Effector memory CD4-positive, alpha-beta T cell (primary cell): ENCODE measurements at places on chromosomes 4 and X.

GRCh38 chr4:111977419-111977965 lies 167.8 kb upstream of the FAM241A start:
- no peak for DNase-seq

DNA sequence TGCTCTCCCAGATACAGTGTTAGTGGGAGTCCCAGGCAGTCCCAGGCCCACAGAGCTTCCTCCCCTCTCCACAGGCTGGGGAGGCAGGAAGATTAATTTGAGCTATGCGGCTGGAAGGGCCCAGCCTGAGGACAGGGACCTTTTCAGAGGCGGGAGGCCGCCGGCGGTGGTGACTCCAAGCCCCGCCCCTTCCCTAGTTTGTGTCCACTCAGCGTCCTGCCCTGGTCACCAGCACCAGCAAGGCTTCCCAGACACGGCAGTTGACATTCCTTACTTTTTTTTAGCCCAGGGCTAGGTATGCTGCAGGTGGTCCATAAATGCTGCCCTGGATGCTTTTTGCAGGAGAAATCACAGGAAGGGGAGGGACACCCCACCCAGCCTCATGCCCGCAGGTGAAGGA lies 67.7 kb upstream of the LRPAP1 start:
- DNase-seq: no peak

- DNase-seq: no peak
Observed at GRCh38 chr4:75056277-75056676, 123.4 kb downstream of the PARM1 start.

- DNase-seq: no peak
Observed at GRCh38 chr4:118035309-118035708, 1.0 kb downstream of the NDST3 start.

DNA sequence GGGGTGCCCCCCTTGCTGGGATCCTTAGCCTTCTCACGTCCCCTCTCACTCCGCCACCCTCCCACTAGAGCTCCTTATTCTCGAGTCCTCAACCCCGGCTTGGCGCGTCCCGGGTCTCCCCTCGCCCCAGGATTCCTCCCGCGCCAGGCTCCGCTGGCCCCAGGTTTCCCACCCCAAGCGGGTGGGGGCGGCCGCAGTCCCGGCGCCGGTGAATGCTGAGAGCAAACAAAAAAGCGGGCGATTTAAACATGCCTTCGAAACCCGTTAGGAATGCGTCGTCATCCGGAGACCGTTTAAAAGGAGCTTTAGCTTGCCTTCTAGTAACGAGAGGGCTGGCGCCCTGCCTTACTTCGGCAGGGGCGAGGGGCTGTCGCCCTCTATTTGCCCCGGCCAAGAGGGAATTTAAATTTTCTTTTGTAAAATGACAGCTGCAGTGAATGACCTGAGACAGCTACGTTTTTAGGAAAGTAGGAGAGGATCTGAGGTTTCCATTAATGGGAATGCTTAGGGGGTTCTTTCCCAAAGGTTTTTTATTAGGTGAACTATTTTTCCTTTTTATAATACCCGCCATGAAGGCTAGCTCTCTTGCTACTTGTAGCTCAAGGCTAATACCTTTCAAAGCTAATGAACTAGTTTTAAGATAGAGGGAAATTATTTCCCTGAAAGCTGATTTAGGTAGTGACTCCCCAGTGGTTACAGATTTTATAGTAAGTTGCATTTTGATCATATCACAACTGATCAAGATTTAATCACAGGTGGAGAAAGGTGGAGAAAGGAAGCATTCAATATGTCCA lies 3.1 kb downstream of the JADE1 start:
- no peak for DNase-seq

DNA sequence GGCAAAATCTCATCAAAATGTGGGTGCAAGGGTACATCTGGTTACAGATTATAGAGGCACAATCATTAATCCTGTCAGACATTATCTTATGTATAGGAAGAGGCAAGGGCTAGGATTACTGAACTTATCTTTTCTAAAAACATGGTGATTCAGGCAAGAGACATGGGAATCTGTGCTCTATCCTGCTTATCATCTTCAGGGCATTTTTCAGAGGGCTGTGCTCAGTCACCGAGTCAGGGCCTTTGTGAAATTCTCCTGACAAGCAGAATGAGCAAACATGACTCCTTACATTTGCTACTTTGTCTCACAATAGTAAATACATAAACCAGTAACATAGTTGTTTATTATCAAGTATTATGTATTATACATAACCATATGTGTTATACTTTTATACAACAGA lies 84.2 kb upstream of the KCTD8 start:
- DNase-seq: no peak

DNA sequence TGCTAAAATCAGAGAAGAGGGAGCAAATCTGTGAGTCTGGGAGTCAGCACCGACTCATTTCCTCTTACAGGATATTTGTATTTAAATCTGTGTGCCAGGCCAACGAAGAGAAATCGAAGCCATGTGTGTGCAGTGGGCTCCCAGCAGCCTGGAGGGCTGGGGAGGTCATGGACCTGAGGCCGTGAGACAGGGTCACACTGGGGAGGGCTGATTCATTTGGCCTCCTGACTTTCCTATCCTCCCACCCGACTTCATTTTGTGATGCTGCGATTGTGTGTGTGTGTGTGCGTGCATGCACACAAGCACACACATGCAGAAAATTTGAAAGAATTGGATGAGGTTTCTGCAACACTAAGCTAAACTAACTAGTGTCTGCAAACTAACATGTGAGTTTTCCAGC lies 48.7 kb upstream of the STX18 start:
- DNase-seq: no peak

- DNase-seq: no peak
Observed at GRCh38 chr4:163256680-163257343, 75.6 kb downstream of the NPY1R start.

GRCh38 chr4:85823295-85823694 lies 348.3 kb downstream of the ARHGAP24 start:
- DNase-seq: no peak

GRCh38 chr4:184400375-184400870 lies 73.9 kb downstream of the IRF2 start:
- DNase-seq: no peak

GRCh38 chr4:120096508-120097297 lies 30.1 kb upstream of the MAD2L1 start:
- DNase-seq: no peak

DNA sequence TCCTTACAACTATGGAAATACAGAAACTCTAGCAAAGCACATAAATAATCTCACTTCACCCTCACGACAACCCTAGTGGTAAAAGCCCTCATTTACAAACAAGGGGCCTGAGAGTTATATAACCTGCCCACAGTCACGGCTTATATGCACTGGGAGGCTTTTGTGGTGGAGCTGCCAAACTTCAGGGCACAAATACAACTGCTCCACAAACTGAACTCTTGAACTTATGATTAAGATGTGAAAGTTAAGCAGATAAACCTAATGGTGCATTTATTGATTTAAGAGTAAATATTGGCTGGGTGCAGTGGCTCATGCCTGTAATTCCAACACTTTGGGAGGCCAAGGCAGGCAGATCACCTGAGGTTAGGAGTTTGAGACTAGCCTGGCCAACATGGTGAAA lies 19.0 kb downstream of the SLC2A9 start:
- no peak for DNase-seq

DNA sequence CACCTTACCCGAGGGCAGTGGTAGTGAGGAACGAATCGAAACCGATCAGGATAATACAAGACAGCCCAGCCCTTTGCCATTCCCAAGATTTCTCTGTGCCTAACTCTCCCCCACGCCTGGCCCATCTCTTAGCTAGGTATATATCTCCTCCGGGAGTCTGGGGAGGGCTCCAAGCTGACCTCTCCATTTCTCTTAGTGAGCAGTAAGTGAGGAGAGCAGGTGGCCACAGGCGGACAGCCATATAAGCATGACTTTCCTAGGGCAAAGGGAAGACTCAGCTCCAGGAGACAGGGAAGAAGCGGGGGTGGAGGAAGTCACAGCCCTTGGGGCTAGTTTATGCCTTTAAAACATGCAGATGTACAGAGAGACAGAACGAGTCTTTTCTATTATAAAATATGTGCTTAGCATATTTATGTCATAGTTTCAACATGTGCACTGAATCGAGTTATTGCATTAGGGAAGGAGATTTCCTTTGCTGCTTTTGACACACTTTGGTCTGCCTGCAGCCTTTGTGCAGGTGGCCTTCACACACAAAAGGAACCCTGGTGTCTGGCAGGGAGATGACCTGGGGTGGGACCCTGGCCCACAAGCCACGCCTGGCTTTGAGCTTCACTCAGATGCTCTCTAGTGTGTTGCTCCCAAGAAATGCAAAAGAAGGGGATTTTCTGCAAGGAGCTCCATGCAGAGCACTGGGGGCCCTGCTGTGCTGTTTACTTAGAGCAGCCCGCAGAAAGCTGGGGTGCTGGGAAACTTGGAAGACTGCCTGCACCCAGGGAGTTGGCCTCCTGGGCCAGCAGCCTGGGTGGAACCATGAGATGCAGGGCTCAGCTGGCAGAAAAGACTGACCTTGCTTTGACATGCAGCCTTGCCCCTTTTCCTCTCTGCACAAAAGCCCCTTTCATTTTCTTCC lies 613.3 kb downstream of the BCOR start:
- no peak for DNase-seq

DNA sequence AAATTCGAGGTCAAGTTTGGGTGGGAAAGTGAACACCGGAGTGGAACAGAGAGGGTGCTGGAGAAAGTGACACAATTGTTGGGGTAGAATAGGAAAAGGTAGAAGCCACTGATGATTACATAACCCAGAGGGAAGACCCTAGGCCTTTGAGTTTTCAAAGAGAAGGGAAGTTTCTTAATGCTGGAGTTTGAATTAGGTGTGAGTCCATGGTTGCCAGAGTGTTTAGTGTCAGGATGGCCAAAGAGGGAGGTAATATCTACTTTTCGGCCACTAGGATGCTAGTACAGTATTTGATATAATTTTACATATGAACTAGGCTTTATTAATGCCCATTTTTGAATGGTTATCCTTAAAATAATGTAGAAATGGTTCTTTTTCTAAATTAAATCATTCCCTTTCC lies 5.4 kb downstream of the BCORL1 start:
- no peak for DNase-seq

DNA sequence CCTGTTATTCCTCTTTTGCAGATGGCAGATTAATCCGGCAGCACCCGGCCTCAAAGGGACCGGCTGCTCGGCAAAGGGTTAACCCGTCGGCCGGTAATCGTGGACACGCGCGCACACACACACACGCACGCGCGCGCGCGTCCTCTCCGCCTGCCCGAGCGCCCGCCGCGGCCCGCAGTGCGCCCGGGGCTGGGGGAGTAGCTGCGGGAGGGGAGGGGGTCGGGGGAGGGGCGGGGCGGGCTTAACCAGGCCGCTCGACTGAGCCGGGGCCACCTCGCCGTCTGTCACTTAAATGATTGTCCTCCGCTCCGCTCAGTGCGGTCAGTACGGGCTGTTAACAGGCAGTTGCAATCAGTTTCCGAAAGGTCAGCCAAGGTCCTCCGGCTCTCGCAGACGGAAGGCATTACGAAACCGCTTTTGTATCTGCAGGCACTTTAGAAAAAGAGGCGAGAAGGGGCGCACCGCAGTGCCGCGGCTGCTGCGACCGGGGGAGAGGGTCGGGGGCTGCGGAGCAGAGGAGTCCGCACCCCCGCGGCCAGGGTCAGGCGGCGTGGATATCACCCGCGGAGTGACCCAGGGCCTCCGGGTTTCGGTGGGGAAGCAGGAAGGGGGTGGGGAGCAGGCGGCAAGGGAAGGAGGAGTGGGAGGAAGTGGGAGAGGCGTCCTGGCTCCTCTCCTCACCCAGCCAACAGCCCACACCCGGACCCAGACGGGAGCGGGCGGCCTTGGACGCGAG lies 57.3 kb upstream of the BCOR start:
- no peak for DNase-seq

DNA sequence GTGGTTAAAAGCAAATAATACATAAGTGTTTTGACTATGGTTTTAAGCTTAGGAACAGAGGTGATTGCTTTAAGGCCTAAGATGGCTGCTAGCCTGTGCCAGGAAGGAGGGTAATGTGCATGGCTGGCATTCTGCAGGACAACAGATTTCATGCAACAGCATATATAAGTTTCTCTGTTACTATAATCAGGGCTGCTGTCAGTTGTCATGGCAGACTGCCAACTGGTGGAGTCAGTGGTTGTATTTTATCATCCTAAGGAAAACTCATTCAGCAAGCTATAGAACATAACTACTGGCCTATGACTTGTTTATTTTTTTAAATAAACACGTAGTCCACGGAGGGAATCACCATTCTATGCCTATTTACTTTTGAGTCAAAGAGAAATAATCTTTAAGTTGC lies 77.7 kb upstream of the DCAF8L1 start:
- DNase-seq: no peak

DNA sequence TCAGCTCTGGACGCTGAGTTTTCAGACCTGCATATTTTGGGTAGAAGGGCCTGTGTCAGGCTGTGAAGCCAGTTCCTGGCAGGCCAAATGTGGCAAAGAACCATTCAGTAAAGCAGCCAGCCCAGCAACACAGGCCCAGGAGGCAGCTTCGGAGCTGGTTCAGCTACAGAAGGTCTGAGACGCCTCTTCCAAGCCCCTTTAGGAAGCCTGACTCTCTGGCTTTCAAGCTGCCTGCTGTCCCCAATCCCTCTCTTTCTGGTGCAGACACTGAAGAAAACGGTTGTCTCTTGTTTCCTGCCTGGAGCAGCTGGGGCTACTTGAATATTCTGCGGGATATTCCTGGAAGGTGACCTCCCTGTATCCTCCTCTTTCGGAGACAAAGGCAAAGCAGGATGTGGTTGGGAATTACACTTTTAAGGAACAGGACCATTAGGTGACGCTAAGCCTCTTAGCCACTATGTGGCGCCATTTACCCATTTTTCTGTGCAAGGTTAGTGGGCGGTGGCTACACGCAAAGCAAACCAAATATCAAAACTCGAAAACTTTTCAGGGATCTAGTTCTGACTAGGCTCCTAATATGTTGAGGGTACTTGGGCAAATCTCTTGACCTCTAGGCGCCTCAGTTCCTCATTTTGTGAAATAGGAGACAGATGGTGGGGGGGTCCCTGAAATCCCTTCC lies 47.2 kb upstream of the LAS1L start:
- DNase-seq: peak; percentile 35

- DNase-seq: no peak
Observed at GRCh38 chr4:53688186-53688790, 97.0 kb upstream of the LNX1 start.

DNA sequence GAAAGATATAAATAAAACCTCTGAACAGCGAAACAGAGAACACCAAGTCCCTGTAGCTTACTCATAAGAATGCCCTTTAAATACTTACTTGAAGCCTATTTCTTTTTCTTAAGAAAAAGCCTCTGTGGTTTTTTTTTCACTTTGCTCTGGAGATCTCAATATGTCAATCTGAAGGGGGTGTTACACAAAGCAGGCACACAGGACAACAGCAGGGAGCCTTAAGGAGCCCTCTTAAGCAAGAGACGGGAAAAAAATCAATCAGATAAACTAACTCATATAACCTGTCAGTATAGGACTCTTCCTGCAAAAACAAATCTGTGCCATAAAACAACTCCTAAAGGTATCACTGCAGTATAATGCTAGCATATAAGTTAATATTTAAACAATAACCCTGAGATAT lies 611.1 kb upstream of the ATOH1 start:
- DNase-seq: no peak

DNA sequence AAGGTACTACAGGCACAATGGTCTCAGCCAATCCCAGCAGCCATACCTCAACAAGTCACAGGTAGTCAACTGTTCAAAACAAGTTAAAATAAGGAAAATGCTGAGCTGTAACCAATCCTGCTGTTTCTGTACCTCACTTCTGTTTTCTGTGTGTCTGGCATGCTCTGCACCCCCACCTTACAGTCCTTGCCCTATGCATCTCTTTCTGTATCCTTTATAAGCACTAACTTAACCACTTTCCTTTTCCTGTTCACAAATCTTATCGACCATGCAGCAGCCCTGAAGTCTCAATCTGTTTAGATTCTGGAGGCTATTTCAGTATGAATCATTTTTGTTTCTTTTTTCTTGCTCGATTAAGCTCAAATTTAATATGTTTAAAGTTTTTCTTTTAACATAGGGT lies 12.5 kb upstream of the FAM13A start:
- no peak for DNase-seq
